ENCODE measurements at places on chromosomes 4 and X.

DNA sequence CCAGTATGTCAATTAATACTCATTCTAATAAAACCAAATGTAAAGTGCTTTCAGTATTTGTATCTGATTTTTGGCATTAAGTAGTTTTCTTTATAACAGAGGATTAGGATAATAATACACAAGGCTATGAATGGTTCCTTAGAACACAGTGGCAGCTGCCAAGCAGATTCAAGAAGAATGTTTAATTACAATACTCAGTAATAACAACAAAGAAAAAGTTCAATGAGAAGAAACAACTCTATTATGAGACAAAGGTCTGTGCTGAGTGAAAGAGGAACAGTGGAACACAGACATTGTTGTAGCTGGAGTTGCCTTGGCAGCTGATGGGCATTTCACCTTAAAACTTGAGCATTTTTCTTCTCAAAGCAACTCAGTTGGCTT is 502.6 kb upstream of the NR3C2 start:
- DNase-seq: no peak

DNA sequence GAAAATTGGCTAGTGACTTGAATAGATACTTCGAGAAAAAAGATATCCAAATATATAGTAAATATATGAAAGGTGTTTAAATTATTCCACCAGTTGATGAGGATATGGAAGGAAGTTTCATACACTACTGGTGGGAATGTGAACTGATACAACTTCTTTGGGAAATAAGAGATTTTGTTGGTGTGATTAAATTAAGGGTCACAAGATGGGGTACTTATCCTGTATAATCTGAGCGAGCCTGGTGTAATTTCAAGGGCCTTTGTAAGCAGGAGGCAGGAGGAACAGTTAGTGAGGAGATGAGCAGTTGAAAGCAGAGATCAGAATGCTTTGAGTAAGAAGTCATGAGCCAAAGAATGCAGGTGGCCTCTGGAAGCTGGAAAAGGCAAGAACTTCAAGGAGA is 192.2 kb downstream of the KCTD8 start:
- no peak for DNase-seq

GRCh38 chr4:40377512-40378365 is 42.6 kb downstream of the CHRNA9 start:
- DNase-seq: no peak

DNA sequence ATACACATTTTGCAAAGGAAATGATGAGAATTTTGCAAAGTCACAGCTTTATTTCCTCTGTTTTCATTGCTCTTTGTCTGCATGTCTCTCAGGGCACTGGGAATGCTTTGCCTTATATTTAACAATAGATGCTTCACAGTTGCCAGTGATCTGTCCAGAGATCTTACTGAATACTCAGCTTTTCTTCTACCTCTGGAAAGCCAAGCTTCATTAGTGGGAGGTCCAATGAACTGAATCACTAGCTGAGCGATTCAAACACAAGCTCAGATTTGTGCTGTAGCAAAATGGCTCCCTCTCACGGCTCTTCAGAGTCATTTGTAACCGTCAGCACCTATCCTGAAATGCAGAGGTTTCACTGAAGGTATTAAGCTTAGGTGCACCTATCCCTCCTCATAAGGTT is 138.9 kb downstream of the DCLK2 start:
- DNase-seq: no peak

- DNase-seq: no peak
These were observed 3.7 kb downstream of the DOCK11 start for GRCh38 chrX:118499295-118499694.

DNA sequence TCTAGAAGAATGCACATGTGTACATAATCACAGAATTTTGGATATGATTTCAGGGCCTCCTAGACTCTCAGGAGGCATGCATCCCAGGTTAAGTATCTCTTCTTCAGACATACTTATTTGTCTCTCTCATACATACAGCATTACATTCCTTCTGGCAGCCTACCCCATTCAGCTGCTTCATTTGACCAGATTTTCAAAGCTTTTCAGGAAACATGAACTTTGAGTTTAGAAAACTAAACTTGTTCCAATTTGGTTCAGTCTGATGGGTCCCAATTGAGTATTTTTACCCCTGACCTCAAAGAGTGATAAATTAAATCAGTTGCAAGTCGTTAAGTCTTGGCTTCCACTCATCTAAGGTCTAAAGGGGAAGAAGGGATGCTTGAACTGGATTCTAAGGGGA is 330.9 kb downstream of the ARHGAP24 start:
- no peak for DNase-seq

DNA sequence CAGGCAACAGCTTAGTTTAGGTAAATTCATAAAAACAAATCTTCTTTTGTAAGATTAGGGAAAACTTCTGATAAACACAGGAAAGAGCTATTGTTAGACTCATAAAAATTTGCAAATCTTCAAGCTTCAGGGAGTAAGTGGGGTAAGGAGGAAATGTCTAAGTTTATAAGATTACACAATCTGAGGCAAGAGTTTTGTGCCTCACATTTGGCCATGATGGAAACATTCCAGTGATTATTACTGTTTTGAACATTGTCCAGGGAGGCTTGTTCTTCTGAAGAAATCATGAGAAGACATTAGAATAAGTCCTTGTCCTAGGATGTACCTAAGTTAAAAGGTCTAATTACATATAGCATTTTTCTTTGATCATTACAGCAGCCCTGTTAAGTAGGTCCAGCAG is 72.8 kb downstream of the MAOB start:
- no peak for DNase-seq

DNA sequence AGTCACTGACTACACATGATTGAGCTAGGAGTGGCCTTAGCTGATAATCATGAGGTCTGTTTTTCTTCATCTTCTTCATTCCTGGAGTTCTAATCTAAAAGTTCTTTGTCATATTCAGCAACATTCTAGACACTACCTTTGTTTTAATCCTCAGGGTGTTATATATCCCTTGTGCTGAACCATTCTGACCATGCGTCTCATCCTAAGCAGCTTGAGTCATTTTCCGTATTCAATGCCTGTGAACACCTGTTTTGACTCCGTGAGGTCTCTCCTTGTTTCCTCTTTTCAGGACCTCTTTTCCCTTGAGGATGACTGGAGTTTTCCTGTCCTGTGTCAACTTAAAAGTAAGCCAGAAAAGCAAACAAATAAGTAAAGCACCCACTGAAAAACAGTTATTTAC is 597.9 kb downstream of the GBA3 start:
- no peak for DNase-seq

GRCh38 chr4:54096295-54096962 is 3.5 kb upstream of the GSX2 start:
- no peak for DNase-seq

DNA sequence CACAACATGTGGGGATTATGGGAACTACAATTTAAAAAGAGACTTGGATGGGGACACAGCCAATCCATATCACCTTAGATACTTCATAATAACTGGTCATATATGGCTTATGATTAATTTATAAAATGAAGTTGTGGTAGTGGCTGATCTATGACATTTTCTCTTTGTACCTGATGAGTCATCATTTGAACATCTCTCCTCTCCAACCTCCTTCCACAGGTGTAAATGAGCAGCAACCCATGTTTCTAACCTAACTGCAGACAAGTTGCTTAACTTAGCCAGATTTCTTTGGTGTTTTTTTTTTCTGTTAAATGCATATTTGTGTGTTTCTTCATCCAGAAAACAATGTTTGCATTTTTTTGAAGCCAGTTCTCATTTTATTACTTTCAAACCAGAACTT is 42.6 kb downstream of the SPANXA2 start:
- DNase-seq: no peak
